Heart left ventricle (tissue), 16 donors: ENCODE measurements at places on chromosomes 1 and 21.
A peak's percentile ranks its signal among the peaks of the same experiment; 100 is the strongest.

DNA sequence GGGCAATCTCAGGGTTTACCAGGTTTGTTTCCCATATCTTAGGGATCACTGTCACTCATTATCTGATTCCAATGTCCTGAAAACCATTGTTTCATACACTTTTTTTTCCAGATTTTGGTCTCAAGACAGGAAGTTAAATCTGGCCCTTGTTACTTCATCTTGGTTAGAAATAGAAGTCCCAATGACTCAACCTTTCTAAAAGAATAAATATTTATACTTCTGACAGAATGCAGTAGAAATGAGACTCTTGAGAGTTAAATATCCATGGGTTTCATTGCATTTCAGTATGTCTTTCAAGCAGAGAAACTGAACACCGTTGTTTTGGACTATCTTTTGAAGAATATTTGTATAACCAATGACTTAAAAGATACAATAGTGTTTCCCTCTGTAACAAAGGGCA, 19.8 kb upstream of the VCAM1 start:
- no peak for DNase-seq

DNA sequence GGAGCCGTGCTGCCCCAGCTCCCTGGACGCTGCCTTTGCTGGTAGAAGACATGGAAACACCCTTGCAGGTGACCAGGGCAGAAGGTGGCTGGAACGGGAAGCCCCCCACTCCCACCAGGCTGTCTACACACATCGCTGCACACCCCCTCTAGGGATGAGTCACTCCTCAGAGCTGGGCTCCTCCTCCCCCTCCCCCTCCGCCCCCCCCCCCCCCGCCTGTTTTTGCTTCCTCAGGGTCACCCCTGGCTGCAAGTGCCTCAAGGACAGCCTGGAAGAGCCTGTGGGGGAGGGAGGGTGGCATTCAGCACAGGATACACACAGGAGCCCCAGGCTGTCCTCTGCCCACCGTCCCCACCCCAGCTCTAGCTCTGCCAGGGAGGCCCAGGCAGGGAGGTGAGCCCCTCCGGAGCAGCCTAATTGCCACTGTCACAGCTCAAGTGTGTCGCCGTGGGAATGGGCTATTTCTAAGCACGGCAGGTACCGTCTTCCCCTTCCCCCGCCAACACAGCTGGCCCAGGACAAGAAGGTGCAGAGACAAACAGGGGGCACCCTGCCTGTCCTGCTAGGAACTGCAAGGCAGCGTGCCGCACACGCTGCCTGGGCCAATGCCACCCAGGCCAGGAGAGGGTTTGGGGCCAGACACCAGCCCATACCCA, 2.5 kb downstream of the FNDC10 start:
- no peak for DNase-seq

GRCh38 chr1:30749691-30750583, 7.6 kb downstream of the LAPTM5 start:
- no peak for DNase-seq

DNA sequence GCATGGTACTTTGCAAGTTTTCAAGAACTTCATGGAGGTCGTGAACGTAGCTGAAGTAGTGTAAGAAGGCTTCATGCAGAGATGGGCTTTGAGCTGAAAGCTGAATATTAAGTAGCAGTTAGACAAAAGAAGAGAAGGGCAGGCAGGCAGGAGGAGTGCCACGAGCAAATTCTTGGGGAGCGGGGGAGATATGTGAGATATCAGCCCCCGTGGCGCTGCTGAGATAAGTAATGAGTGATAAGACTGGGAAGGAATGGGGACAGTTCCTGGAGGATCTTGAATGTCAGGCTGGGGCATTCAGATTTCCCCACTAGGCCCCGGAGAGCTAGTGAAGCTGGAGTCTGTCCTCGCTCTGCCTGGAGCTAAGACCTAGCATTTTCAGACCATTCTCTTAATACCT, 27.9 kb upstream of the KIRREL1 start:
- DNase-seq, result no peak

- no peak for DNase-seq
Measured at GRCh38 chr1:228799924-228800323, 64.6 kb downstream of the RHOU start.

- DNase-seq, result no peak
Measured at GRCh38 chr1:95371666-95372282, 137.8 kb downstream of the RWDD3 start.

DNA sequence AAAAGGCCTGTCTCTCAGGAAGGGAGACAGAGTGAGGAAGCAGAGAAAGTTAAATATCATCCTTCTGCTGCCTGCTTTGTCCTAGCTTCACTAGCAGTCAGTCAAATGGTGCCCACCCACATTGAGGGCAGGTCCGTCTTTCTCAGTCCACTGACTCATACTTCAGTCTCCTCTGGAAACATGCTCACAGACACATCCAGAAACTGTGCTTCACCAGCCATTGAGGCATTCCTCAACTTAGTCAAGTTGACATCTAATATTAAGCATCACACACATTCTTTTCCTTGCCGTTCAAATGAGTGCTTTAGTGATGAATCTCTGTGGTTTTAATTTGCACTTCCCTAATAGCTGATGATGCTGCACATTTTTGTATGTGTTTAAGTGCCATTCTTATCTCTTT, 777.8 kb upstream of the PRMT6 start:
- DNase-seq, result no peak

GRCh38 chr21:45550522-45551210, 8.4 kb upstream of the SLC19A1 start:
- peak; percentile 64 for DNase-seq

DNA sequence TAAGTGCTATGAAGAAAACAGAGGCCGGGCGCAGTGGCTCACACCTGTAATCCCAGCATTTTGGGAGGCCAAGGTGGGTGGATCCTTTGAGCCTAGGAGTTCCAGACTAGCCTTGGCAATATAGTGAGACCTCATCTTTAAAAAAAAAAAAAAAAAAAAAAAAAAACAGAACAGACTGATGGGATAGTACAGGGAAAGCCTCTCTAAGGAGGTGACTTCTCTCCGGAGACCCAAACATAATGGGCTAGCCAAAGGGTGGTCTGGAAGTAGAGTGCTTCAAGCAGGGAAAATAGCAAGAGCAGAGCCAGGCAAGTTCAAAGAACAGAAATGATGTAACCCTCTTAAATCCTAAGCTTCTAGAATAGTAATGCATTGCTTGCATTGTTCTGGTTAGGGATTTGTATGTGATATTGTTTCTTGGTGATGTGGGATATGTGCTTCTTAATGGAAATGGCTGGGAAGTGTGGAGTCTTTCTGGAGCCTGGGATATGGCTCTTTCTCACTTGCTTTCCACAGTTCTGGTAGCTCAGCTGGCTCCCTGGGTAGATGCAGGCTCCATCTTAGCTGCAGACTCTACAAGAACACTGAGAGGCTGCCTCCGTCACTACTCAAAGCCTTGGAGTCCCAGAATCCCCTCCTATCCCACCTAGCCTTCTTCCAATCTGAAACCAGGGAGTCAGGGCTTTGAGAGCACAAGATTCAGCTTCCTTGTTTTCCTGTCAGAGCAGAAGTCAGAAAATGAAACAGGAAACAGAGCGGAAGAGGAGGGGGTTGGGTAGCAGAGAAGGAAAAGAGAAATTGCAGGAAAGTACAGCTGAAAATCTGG, 1.9 kb upstream of the PIGV start:
- no peak for DNase-seq

- DNase-seq, result peak; percentile 44
Measured at GRCh38 chr1:110087812-110088738, 17.6 kb upstream of the ALX3 start.
